IMR-90 (cell line): ENCODE measurements at places on chromosomes 13 and 19.

DNA sequence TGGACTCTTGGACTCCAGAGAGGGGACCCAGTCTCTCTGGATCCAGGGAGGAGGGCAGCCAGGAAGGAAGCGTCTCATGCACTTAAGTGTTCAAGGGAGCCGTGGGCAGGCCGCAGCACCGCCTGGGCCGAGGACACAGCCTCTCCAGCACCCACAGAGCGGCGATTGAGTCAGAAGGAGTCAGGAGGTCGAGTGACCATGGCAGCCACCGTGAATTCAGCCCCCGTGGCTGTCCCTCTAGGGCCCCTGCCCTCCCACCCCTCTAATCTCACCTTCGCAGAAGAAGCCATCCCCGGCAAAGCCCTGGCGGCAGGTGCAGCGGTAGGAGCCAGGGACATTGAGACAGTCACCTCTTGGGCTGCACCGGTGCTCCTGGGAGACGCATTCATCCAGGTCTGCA is 38.0 kb downstream of the FBN3 start:
- no peak for DNase-seq

- peak; percentile 81 for DNase-seq
Observed at GRCh38 chr13:21478881-21479808, 20.0 kb upstream of the ZDHHC20 start.

- no peak for DNase-seq
Observed at GRCh38 chr19:12833738-12834565, 427 bp downstream of the RTBDN start.

DNA sequence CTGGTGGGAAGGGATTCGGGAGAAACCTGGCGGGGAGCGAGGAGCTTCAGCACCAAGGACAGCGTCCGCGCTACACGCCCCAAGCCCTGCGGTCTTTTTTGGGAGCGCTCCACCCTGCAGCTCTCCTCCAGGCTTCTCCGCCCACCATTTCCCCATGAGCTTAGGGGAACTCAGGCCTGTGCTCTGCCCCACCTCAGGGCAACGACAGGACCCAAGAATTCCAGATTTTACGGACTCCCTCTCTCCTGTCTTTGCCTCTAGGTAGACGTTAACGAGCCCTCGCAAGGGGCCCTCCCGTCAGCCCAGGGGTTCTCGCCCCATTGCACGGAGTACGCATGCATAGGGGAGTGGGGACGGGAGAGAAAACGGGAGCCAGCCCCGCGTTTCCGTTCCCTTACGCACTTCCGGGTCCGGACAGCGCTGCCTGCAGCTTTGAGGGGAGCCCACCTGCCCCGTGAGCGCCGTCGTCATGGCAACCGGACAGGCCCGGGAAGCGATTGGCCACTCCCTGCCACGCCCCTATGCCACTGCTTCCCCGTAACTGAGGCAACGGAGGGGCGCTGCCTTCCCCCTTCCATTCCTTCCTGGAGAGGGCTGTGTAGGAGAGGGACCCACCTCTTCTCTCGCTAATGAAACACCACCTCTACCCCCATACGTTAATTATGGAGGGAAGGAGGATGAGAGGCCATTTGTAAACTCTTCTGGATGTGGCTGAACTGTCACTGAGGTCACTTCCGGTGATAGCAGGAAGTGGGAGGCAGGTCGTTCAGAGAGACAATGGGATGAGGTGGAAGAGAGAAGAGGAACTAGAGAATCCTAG is 20.8 kb downstream of the NOVA2 start:
- peak; percentile 42 for DNase-seq

- DNase-seq: peak; percentile 19
Observed at GRCh38 chr13:73000027-73000674, 58.7 kb upstream of the KLF5 start.

- DNase-seq: no peak
Observed at GRCh38 chr13:40480915-40481516, 185.4 kb downstream of the FOXO1 start.

- no peak for DNase-seq
Observed at GRCh38 chr13:100800283-100800875, 125.8 kb upstream of the TMTC4 start.

DNA sequence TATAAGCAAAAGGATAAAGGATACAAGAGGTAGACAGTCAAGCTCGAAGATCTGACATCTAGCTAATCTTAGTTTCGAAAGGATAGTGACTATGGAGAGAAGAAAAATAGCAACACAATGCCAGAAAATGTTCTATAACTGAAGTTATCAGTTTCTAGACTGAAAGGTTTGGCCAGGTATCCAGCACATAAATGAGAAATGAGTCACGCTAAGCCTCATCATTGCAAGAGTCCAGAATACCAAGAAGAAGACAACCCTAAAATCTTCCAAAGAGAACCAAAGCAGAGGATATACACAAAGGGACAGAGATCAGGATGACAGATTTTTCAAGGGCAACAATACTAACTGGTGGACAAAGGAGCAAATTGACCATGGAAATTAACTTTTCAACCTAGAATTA is 237.0 kb downstream of the POSTN start:
- DNase-seq: no peak

- no peak for DNase-seq
Observed at GRCh38 chr13:113654591-113655345, 3.2 kb downstream of the ATP4B start.

DNA sequence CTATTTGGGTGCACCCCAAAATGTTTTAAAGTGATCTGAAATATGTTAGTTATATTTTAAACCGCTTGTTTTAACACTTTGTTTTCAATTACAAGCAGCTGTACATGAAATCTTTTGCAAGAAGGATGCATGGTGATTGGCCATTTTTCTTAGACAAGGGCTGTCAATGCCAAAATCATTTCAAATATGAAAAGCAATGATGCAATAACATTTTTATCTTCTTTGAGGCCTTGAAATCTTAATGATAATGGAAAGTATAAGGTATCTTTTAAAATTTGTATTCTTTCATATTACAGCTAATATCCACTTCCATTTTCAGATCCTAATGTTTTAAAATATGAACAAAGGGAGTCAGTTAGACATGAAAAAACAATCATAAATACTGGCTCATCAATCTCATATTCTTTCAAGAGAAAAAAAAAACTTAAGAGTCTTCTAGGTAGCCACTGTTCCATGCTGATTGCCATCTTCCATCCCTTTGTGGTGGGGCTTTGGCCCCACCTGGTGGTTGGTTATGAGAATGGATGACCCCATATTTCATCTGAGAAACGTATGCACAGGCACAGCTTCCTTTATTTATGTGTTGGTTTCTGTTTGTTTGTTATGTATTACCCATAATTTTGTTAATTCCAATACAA is 330.3 kb upstream of the MIR17HG start:
- peak; percentile 9 for DNase-seq
